Calu3 (cell line): ENCODE measurements at places on chromosomes 1 and 21.
A peak's percentile ranks its signal among the peaks of the same experiment; 100 is the strongest.

DNA sequence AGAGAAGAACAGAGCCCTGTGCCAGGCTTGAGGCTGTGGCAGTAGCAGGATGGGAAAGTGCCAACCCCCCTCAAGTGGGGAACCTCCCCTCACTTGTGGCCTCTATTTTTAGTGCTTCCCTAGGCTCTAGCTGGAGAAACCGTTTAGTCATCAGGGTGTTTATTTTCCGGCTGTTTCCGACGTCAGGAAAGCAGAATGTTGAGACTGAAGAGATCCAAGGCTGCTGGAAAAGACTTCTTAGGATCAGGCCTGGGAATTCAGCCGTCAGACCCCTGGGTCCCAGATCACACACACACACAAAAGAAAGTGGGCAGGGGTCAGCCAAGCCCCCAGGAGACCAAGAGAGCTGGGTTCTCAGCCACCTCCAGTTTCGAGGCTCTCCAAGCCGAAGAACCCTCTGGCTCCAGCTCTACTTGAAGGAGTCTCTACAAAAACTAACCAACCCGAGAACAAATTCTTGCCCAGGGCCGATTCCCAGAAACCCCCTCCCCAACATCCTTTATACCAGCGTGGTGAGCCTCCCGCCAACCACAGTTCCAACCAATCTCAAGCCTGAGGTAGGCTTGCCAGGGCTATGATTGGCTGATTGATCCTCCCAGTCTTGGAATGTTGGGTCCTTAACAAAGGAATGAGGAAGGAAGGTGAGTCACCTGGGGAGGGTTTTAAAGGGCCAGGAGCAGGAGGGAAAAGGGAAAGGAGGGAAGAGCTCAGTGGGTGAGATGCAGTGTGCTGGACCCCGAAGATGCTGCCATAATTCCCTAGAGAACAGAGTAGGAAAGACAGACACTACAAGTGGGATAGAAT is 2.5 kb upstream of the MEF2D start:
- DNase-seq: peak; percentile 87

DNA sequence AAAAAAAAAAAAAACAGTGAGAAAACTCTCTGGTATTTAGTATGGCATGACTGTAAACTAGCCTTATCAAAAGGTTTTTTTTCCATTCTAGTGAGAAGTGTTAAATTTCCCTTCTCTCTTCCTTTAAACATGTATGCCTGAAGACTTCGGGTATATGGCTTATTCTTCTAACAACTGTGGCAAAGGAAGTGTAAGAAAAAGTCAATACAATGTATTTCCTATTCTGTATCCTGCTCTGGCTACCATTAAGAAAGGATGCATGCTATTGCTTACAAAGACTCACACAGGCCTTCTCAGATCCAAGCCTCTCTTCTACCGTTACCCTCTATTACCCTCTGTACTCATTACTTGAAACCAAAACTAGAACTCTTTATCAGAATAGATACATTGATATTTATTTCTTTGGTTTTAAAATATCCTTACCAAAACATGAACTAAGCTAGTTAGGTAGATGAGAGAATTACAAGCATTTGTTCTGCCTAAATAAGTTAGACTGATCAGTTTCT is 8.4 kb downstream of the CEPT1 start:
- no peak for DNase-seq

DNA sequence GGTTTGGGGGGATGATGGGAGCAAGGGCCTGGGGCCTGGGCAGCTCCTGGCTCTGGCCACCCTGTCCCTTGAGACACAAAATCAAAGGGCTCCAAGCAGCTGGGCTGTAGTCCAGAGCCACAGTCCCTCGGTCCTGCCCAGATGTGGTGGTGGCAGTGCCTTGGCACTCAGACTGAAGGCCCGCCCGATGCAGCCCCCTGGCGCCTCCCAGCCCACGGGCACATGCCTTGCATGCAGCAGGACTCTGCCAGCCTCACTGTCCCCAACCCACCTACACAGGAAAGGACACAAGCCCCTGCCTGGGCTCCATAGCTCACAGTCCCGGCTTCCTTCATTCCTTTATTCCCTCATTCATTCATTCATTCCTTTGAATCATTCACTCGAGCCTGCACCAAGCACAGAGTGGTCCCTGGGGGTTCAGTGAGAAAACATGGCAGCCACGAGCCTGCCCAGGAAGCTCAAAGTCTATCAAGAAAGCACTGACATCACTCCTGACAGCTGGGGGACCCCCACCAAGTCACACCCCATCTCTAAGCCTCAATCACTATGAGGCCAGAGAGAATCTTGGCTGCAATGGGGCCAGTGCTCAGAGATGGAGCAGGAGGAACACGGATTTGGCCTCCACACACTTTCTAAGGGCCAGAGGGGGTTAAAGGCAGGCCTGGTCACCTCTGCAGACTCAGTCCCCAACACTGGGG is 5.8 kb downstream of the SDC3 start:
- no peak for DNase-seq

DNA sequence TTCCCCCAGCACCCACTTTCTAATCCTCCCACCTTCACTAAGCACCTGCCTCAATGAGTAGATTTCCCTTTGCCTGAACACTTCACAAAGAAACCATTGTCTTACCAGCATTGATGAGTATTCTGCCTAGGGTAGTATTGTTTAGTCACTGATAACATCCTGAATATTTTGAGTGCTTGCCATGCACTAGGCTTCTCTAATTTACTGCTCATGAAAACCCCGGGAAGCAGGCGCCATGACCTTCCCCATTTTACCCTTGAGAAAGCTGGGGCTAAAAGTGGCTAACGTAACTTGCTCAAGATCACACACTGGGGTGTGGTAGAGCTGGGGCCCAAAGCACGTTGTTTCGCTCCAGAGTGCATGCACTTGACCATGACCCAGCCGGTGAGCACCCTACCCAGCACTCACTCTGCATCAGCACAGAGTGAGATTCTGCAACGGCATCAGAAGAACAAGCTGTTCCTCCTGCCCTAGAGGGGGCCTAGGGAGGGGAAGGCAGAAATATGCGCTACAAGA is 10.6 kb upstream of the F3 start:
- no peak for DNase-seq

DNA sequence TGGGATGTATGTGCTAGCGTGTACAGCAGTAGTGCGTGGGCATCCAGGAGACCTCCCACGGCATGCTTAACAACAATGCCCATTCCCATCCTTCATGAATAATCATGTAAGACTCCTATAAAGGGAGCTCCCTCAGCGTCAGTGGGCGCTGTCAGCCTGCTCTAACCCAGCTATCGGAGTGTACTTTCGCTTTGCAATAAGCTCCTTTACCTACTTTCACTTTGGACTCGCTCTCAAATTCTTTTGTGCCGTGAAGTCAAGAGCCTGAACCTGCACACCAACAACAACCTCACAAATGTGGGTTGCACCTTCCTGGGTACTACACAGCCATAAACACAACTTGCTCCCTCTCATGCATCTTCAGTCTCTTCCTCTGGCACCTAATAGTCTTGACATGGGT is 114.8 kb upstream of the PAXBP1 start:
- peak; percentile 3 for DNase-seq

DNA sequence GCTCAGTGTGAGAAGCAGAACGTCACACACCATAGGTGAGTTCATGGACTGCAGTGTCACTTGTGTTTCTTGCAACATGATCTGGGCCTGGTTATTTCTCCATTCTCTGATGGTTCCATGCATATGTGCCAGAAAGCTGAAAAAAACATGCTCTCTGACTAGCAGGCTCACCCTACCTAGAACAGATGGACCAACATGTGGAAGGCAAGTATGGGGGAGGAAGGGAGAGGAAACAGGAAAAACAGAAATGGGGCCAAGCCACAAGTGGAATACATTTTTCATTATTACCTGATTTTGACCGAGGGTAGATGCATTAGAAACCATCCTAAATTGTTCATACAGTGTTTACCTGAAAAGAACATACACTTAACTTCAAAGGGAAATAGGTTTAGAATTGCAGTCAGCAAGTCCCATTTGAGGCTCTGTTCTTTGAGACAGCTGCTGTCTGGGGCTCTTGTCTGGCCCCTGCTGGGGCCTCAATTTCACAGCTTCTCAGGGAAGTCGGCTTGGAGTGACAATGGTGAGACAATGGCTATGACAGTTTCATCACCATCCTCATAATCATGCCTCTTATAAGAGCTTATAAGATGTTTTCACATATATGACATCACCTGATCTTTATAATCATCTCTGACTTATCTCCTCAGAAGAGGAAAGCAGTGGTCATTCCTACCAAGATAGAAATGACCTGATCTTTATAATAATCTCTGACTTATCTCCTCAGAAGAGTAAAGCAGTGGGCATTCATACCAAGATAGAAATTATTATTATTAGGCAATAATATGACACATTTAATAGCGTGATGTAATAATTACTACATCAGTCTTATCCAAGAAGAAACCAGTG is 327.3 kb downstream of the SIPA1L2 start:
- DNase-seq: no peak

DNA sequence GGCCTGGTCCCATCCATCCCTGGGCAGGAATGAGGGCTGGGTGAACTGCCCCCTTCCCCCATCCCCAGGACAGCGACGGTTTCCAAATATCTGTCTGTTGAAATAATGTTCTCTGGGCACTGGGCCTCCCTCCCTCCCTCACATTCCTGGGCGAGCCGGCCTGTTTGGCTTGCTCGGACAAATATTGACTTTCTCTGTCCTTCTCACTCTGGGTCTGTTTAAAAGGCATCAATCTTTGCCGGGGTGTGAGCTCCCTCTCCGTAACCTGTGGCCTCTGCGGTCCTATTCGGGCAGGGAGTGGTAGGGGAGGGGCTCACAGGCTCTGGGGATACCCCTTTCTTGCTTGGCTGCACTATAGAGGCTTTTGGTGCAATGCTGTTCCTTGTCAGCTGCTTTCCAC is 40.2 kb downstream of the FOXD2 start:
- DNase-seq: peak; percentile 62

- no peak for DNase-seq
Measured at GRCh38 chr21:32147041-32147440, 131.8 kb downstream of the MIS18A start.

DNA sequence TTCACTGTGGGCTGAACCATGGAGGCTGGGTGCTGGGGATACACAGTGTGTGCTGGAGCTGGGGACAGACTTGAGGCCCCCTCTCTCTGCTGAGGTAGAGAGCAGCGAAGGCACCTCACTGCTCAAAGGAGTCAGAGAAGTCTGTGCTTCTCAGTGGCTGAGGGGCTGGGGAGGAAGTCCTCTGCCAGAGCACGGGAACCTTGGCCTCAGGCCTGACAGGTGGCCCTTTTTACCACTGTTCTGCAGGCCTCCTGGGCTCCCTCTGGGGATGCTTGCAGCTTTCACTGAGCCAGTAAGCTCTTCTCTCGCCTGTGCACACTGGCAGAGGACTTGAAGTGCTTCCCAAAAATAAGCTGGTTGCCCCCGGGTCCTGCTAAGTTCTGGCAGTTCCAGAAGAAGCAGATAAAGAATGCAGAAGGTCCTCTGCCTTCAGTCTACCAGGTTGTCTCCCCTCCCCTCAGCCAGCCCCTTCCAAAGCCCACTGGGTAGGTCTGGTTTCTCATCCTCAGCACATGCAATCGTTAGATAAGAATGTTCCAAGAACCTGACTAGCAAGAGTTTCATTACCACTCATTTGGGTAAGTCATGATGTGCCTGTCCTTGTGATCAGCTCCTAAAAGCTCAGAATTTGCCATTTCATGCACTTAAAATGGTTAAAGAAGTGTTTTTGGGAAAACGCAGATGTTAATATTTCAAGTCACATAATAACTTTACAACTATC is 53.9 kb downstream of the TENT5C start:
- DNase-seq: no peak

- no peak for DNase-seq
Measured at GRCh38 chr1:156894001-156894400, 483 bp downstream of the PEAR1 start.

GRCh38 chr1:82564333-82564732 is 763.6 kb downstream of the ADGRL2 start:
- DNase-seq: no peak

DNA sequence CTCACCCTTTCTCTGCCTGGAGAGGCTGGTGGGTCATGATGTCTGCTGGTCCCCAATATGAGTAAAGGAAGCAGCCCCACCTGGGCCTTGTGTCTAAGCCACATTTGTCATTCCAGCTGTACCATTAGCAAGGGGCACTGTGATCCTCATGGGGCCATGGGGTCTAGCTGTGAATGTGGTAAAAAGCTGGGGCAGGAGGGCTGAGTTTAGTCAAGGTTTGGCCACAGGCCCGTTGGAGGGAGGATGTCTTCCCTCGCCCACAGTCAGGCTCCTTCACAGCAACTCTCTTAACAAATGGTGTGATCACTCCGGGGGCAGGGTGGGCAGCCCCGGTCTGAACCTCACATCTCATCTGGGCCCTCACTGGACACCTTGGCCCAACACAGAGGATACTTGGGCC is 115.4 kb downstream of the DMRTB1 start:
- DNase-seq: no peak

DNA sequence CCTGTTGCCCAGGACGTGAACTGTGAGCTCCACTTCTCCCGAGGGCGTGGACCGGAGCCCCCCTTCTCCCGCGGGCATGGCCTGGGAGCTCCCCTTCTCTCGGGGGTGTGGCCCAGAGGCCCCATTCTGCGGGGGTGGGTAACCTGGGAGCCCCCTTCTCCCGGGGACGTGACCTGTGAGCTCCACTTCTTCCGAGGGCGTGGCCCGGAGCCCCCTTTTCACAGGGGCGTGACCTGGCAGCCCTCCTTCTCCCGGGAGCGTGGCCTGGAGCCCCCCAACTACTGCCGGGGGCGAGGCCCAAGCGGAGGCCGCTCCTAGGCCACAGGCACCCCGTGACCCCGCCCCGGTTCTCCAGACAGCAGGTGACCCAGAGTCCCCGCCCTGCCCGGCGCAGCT is 320 bp downstream of the C1orf174 start:
- no peak for DNase-seq

- DNase-seq: no peak
Measured at GRCh38 chr1:97441966-97442365, 478.9 kb downstream of the DPYD start.

- no peak for DNase-seq
Measured at GRCh38 chr1:3652548-3653285, 401 bp downstream of the TP73 start.

- DNase-seq: no peak
Measured at GRCh38 chr1:209983953-209984352, 45.9 kb downstream of the SYT14 start.

DNA sequence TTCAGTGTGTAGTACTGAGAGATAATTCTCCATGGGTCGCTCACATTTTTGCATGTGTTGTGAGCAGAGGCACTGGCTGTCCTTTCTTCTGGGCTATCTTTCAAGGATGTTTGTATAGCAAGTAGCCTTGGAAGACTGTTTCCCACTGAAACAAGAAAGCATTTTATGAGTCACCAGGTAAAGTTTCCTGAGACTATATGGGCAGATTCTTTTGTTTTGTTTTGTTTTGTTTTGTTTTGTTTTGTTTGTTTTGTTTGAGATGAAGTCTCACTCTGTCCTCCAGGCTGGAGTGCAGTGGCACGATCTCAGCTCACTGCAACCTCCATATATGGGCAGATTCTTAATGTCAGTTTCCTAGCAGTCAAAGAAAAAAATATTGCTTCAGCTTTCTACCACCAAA is 912.6 kb downstream of the TTLL7 start:
- DNase-seq: no peak

DNA sequence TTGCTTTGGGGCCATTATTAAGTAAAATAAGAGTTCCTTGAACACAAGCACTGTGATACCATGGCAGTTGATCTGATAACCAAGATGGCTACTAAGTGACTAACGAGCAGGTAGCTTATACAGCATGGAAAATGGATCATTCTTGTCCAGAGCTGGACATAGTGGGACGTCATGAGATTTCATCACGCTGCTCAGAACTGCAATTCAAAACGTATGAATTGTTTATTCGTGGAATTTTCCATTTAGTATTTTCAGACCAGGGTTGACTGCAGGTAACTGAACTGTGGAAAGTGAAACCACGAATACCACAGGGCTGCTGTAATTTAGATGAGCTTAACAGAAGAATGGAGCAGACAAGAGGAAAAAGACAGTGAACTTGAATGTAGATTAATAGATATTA is 38.9 kb downstream of the CCDC18 start:
- no peak for DNase-seq
